Suppressor macrophage (primary cell): ENCODE measurements at places on chromosomes 3 and 15.

DNA sequence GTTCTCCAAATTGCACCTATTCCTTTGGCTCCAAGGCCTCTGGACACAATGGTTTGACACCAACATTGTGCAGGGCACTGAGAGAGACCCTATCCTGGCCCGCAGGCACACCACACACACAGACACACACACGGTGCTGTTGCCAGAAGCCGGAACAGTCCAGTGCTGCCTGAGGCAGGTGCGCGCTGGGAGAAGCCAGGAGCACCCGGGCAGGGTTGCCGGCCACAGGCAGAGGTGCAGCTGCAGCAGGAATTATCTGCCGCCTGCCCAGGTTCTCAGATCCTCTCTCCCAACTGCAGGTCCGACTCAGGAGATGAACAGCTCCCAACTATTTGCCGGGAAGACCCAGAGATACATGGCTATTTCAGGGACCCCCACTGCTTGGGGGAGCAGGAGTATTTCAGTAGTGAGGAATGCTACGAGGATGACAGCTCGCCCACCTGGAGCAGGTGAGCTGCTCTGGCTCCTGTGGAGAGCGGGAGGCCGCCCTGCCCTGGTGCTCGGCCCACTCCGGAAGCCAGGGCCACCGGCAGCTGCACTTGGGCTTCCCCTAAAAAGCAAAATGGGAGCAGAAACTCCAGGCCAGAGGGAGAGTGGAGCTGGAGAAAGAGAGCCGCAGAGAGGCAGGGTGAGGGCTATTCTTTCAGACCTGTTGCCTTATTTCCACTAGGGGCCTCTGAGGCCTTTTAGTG lies 42.9 kb downstream of the CHDH start:
- DNase-seq: no peak

- DNase-seq: no peak
These were observed 13.3 kb downstream of the ZNF592 start for GRCh38 chr15:84761607-84762131.

DNA sequence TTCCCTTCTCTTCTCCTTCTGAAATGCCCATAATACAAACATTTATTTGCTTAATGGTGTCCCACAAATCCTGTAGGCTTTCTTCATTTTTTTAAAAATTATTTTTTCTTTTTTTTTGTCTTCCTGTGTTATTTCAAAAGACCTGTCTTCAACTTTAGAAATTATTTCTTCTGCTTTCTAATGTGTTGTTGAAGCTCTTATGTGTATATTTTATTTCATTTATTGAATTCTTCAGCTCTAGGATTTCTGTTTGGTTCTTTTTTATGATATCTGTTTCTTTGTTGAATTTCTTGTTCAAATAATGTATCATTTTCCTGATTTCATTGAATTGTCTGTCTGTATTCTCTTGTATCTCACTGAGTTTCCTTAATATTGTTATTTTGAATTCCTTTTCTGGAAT lies 63.1 kb downstream of the AP4E1 start:
- DNase-seq: no peak

GRCh38 chr3:179544981-179545645 lies 17.6 kb upstream of the ACTL6A start:
- peak; percentile 73 for DNase-seq

- peak; percentile 77 for DNase-seq
These were observed 49.0 kb upstream of the OSBPL11 start for GRCh38 chr3:125644036-125645005.

- DNase-seq: peak; percentile 30
These were observed at the start of gene DCLK3 for GRCh38 chr3:36763850-36764703. DCLK3 (minus strand) TSS chr3:36764553; CDS start chr3:36764263, 290 bp downstream.

DNA sequence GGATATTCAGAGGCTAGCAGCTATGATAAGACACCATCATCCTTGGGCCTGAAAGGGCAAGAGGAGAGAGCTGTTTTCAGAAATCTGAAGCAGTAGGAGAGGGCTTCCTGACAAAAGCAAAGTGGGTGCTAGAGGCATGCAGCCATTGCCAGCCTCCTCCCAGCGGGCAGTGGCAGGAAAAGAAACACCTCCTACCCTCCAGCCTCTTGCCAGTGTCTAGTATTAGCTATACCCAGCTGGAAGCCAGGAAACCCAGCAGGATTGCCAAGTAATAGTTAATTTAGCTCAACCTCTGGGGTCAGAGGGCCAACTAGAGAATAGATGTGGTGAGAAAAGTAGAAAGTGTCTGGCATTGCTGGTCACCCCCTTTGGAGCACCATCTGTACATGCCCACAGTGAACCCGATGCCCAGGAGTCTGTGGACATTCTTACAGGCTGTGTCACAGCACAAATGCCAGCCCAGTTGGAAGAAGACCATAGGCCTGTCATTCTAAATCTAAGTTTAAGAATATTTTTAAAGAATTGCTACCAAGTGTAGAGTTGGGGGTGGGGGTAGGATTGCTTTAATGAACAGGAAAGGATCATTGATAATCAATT lies 85.3 kb downstream of the HCN4 start:
- DNase-seq: no peak

DNA sequence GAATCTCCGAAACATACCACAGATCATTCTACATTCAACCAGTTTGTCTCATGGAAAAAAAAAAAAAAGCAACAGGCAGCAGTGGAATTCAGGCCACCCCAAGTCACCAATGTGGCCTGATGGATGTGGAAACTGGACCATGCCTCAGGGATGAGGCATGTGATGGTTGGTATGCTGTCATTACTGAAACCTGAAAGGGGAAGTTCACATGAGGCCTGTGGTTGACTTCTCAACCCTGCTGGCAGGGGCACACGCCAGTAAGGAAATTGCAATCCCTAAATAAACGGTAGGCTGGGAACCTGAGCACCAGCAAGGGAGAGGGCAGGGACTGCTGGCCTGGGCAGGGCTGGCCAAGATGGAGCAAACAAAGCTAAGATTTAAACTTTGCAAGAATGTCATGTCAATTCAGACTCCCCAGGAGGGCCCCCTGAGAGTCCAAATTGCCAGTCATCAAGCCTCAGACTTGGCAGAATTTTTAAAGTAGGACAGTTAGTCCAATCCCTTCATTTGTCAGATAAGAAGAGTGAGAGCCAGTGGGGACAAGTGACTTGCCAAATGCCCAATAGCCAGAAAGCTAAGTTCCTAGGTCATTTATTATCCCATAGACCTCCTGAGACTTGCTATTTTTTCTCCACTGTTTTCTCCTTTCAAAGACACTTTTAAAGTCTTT lies 310.4 kb downstream of the ERC2 start:
- DNase-seq: peak; percentile 91

- DNase-seq: no peak
These were observed 46.8 kb downstream of the SST start for GRCh38 chr3:187623285-187623814.

DNA sequence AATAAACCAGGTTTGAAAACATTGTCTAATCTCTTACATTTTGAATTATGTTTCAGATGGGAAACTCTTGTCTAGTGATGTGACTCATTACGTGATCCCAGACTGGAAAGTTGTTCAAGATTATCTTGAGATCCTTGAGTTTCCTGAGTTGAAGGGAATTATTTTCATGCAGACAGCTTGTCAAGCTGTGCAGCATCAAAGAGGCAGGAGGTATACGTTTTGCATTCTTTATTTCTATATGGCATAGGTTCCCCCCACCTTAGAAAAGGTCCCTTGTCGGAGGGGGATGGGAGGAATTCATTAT lies 1.5 kb downstream of the DIS3L start:
- no peak for DNase-seq

- DNase-seq: no peak
These were observed 13.6 kb upstream of the LACTB start for GRCh38 chr15:63107895-63108546.

DNA sequence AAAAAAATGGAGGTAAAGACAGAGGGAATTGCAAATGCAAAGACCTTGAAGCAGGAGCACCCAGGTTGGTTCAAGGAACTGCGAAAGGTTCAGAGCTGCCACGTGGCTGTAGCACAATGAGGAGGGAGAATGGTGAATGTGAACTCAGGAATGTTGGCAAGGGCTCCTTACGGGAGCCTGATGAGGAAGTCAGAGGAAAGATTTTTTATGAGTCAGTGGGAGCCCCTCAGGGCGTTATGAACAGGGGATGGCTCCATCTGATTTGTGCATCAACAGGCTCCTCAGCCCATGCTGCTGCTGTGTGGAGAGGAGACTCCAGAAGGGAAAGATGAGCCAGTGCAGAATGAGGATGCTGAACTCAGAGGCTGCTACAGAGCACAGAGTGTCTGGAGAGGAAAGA lies 194.4 kb downstream of the ARRDC4 start:
- no peak for DNase-seq
